ENCODE measurements at places on chromosomes 5 and 9.

DNA sequence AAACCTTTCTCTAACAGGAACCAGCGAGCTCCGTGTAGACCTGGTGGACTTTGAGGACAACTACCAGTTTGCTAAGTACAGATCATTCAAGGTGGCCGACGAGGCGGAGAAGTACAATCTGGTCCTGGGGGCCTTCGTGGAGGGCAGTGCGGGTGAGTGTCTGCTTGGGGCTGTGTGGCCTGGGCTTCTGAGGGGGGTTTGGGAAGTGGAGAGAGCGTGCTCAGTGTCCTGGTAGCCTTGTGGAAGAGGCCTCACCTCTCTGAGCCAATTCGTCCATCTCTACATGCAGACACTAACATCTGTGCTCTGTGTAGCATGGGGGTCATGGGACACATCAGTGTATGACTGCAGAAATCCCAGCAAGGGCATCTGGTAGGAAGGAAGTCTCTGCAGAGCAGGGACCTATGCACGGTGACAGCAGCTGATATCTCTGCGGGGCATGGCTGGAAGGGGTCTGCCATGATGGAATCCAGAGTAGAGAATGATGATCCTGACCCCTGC is 5.9 kb downstream of the FCN2 start:
- no peak overlapping the region for H3K4me3 ChIP-seq
- no peak overlapping the region for H3K27ac ChIP-seq
- H3K27me3 ChIP-seq = peaks cover 6% of the 10 kb centered on the region
- no peaks in the 10 kb centered on the region for H3K36me3 ChIP-seq

- H3K27ac ChIP-seq = no peak overlapping the region
- H3K4me3 ChIP-seq = no peak overlapping the region
- no peaks in the 10 kb centered on the region for H3K36me3 ChIP-seq
- H3K4me1 ChIP-seq = peaks cover 6% of the 10 kb centered on the region
These were observed 99.2 kb downstream of the ADCY2 start for GRCh38 chr5:7495131-7495517.

- peak within 1 kb of the TSS; percentile 99 for H3K4me3 ChIP-seq
- no peaks in the 10 kb centered on the region for H3K36me3 ChIP-seq
- H3K27me3 ChIP-seq = peaks cover 20% of the 10 kb centered on the region
- H3K27ac ChIP-seq = peak within 1 kb of the TSS; percentile 87
- H3K4me1 ChIP-seq = peaks cover 22% of the 10 kb centered on the region
These were observed at the start of gene ADAMTS19 for GRCh38 chr5:129459777-129460671. ADAMTS19 (plus strand) TSS chr5:129460298; CDS start chr5:129460392, 94 bp downstream.

- H3K4me1 ChIP-seq = peaks cover 4% of the 10 kb centered on the region
- H3K4me3 ChIP-seq = no peak overlapping the region
- no peaks in the 10 kb centered on the region for H3K27me3 ChIP-seq
- H3K36me3 ChIP-seq = no peaks in the 10 kb centered on the region
These were observed 196.3 kb downstream of the ZNF462 start for GRCh38 chr9:107059220-107059619.

GRCh38 chr5:153571162-153571561 is 80.7 kb downstream of the GRIA1 start:
- no peak for DNase-seq
- no peak overlapping the region for H3K27ac ChIP-seq
- no peaks in the 10 kb centered on the region for H3K27me3 ChIP-seq
- no peak overlapping the region for H3K4me3 ChIP-seq
- H3K36me3 ChIP-seq = no peaks in the 10 kb centered on the region
- H3K4me1 ChIP-seq = peaks cover 5% of the 10 kb centered on the region

DNA sequence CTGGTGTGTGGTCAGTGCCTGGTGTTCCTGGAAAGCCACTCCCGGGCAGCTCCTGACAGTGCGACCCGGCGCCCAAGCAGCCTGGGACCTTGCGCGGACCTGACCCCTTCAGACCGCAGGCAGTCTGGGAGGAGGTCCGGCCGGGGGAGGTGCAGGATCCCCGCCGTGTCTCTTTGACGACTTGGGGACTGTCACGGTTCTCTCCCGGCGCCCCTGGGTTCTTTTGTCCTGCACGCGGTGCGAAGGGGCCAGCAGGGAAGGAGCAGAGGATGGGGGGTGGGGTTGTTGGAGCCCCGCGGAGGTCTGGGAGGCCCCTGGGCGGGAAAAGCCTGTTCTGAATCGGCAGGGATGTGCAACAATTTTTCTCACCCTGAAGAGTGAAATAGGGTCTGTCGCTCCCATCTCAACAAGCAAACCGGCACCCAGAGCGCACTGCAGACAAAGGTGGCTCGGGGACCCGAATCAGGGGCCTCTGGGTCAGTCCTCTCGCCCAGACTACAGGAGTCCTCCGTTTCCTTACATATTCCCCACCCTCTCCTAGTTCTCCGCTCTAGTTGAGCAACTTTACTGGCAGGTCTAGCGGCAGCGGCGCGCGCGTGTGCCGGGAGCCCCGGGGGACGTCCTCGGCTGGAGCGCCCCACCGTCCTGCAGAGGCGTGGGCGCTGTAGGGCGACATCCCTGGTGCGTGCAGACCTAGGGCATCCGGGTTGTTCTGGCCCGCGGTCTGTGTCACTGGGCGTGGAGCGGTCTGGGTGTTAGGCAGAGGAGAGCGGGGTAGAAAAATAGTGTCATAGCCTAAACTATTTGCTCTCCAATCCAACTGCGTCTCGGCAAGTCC is 1.2 kb downstream of the VCAN start:
- H3K36me3 ChIP-seq = no peaks in the 10 kb centered on the region
- DNase-seq = peak; percentile 74
- H3K4me3 ChIP-seq = peak overlapping the region; percentile 99

GRCh38 chr5:11596185-11596584 is 308.1 kb downstream of the CTNND2 start:
- H3K27me3 ChIP-seq = peaks cover 3% of the 10 kb centered on the region
- H3K36me3 ChIP-seq = no peaks in the 10 kb centered on the region
- no peak overlapping the region for H3K4me3 ChIP-seq
- H3K27ac ChIP-seq = no peak overlapping the region

DNA sequence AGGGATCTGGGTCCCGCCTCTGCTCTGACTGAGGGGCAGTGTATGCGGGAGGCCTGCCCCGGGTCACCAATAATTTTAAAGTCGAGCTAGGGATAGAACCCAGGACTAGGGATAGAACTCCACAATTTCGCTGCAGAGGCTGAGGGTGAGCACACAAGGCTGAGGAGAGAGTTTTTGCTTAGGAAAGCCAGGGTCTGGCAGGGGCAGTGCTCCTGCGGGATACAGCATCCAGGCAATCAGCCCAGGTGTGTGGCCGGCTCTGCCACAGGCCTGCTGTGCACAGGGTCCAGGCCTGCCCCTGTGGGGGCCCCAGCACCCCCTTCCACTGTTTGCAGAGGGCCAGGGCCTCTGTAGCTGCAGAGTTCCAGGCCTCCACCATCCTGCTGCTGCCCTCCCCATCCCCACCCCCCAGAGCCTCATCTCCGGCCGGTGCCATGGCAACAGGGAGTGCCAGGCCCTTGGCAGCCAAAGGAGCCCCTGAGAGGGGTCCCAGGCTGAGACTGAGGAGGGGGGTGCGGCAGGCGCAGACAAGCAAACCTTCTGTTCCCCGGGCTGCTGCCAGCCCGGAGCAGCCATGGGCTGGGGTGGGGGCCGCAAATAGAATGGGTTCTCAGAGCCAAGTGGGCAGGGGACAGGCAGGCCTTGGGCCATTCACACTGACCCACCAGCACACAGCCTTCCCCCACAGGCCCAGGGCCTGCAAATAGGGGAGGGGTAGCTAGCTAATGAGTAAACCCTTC is 8.6 kb downstream of the PDGFRB start:
- H3K36me3 ChIP-seq = peaks cover 3% of the 10 kb centered on the region
- no peak overlapping the region for H3K27ac ChIP-seq

DNA sequence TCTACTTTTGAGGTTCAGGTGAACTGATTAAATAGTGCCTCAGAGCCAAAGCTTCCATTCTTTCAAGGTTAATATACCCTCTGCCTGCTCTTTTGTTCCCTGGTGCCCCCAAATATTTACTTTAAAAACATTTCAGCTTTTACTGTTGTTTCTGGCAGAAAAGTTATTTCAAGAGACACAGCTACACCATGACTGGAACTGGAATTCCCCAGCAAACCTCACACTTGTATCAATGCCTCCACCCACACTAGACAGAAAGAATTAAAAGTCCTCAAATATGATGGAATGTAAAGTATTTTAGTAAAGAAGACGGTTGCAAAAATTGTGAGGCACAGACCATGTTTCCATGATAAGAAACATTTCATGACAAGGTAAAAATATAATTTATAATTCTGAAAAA is 720.2 kb upstream of the TYRP1 start:
- H3K36me3 ChIP-seq = no peaks in the 10 kb centered on the region
- H3K27me3 ChIP-seq = no peaks in the 10 kb centered on the region
- DNase-seq = no peak
- H3K27ac ChIP-seq = no peak overlapping the region
- H3K4me1 ChIP-seq = no peaks in the 10 kb centered on the region
- no peak overlapping the region for H3K4me3 ChIP-seq

- peaks cover 27% of the 10 kb centered on the region for H3K4me1 ChIP-seq
- H3K4me3 ChIP-seq = peak overlapping the region; percentile 48
- peak overlapping the region; percentile 66 for H3K27ac ChIP-seq
- DNase-seq = no peak
- peaks cover under 1% of the 10 kb centered on the region for H3K27me3 ChIP-seq
- H3K36me3 ChIP-seq = no peaks in the 10 kb centered on the region
These were observed 115.9 kb downstream of the RGS3 start for GRCh38 chr9:113579283-113580040.

DNA sequence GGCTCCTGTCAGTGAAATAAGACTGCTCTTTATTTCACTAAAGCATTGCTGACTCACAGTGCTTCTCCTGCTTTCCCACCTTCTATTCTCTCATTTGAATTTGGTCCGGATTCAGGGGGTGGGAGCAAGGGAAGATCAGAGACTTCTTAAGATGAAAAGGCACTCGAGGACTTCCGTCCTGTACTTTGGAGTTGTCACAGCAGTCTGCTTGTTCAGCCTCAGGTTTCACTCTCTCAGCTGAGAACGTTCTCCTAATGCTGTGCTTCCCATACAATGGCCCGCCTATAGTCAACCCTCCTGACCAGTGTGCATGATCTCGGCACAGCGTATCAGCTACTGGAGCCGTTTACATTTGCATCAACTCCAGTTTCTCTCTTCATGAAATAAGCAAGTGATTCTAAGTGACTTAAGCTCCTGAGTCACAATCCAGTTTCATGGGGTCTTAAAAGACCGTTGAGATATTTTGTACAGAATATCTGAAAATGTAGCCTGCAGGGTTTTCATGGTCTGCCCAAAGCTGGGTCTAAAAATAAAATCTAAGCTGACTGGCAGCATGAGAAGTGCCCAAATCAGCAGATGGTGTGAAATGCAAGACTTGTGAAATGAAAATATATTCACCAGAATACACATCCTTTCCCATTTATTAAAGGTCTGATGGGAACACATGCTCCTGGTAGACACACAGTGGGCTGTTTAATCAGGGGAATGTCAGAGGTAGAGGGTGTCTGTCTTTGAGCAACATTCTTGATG is 145.0 kb downstream of the ADCY2 start:
- DNase-seq = no peak
- H3K4me3 ChIP-seq = no peak overlapping the region
- H3K27me3 ChIP-seq = no peaks in the 10 kb centered on the region

GRCh38 chr5:160685695-160686094 is 166.3 kb downstream of the ATP10B start:
- H3K36me3 ChIP-seq = no peaks in the 10 kb centered on the region
- no peaks in the 10 kb centered on the region for H3K27me3 ChIP-seq

All from type B pancreatic cell (in vitro differentiated cells).